ENCODE measurements at places on chromosomes 16 and 17.

DNA sequence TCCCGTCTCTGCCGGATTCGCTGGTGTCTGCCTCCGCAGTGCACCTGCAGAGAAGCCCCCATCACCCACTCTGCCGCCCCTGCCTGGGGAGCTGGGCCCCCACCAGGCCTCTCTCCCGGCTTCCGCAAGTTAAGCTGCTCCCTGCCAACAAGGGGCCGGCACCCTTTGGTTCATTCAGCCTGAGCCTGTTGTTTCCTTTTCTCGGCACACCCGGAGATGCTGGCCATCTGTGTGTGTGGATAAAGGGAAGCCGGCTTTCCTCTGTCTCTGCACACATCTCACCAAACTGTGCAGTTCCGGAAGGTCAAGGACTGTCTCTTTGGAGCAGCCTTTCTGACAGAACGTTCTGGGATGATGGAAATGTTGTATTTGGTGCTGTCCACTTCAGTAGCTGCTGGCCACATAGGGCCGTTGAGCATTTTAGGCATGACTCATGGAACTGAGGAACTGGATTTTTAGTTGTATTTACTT lies 6.8 kb downstream of the MAPK8IP3 start:
- no peak for DNase-seq

GRCh38 chr17:36197387-36197703 lies 787 bp upstream of the CCL3L1 start:
- DNase-seq = no peak

- DNase-seq = no peak
These were observed 10.6 kb upstream of the HOXB2 start for GRCh38 chr17:48555258-48556228.

DNA sequence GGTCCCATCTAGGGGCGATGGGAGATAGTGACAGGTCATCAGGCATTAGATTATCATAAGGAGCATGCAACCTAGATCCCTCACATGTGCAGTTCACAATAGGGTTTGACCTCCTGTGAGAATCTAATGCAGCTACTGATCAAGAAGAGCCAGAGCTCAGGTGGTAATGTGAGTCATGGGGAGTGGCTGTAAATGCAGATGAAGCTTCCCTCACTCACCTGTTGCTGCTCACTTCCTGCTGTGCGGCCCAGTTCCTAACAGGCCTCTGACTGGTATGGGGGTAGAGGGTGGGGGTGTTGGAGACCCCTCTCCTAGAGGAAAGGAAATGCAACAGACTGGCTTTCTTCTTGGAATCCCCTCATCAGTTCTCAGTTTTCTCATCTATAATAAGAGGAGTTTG lies 131.4 kb downstream of the CA10 start:
- no peak for DNase-seq

GRCh38 chr16:50068550-50068949 lies 2.8 kb downstream of the HEATR3 start:
- DNase-seq = no peak

DNA sequence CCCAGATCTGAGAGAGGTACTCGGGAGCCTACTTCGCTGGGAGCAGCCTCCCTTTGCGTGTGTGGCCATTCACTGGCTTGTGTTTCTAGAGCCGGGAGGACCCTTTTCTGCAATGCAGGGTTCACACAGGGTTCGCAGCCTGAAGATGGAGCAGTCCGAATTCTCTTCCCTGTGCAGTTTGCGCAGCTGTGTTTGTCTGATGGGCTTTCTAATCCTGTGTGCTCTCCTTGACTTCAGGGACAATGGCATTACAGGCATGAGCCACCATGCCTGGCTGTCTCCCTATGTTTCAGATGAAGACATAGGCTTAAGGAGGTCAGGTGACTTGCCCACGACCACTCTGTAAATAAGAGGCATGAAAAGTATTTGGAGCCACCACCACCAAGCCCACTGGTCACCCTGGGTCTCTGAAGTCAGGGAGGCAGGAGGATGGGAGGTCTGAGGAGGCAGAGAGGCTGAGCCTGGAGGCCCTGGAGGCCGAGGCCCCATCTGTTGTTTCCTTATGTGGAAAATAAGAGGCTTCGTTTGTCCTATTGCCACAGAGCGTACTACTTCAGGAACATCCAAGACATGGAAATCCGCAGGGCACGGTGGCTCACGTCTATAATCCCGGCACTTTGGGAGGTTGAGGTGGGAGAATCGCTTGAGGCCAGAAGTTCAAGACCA lies 5.0 kb upstream of the STH start:
- no peak for DNase-seq

GRCh38 chr17:17358060-17358751 lies 55.0 kb downstream of the NT5M start:
- no peak for DNase-seq

GRCh38 chr16:57446531-57447185 lies 527 bp downstream of the CIAPIN1 start:
- DNase-seq = no peak

All from NCI-H1048 (cell line).